ENCODE measurements at places on chromosomes 1 and 21.

DNA sequence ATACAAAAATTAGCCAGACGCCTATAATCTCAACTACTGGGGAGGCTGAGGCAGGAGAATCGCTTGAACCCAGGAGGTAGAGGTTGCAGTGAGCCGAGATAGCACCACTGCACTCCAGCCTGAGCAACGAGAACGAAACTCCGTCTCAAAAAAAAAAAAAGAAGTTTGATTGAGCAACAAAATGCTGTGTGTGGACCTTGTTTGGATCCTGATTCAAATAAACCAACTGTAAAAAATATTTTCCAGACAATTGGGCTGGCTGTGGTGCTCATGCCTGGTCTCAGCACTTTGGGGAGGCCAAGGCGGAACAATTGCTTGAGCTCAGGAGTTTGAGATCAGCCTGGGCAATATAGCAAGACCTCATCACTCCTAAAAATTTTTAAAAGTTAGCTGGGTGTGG lies 16.8 kb downstream of the PTAFR start:
- DNase-seq: no peak

DNA sequence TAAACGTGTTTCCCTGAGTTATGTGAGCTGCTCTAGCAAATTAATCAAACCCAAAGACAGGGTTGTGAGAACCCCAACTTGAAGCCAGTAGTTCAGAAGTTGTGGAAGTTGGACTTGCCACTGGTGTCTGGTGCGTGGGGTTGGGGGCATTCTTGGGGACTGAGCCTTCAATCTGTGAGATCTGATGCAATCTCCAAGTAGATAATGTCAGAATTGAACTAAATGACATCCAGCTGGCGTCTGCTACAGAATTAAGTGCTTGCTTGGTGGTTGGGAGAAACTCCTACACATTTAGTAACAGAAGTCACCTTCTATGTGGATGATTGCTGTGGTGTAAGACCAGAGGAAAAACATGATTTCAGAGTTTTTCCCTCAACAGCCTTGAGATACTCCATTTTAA lies 207.4 kb downstream of the FGGY start:
- no peak for DNase-seq

GRCh38 chr21:35427320-35428000 lies 378.4 kb upstream of the RUNX1 start:
- DNase-seq: no peak

GRCh38 chr1:182588500-182589396 lies at the start of gene RNASEL:
Gene RNASEL, minus strand, starts transcription at chr1:182589256. Its CDS starts 2,450 bp downstream, at chr1:182586806.
- no peak for DNase-seq

DNA sequence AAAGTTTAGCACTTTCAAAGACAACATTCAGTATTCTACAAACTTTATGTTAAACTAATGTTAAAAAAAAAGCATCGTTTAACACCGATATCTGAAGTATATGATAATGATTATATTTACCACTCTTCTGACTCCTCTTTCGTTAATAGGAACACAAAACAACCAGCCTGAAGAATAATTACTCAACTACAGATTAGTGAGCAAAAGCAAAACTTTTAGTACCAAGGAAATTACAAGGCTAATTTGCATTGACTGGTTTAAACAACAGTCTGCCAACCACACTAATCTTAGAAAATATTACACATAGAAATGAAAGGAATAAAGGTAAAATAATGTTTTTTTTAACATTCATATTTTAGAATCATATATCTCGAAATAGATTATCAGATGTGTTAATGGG lies 500.7 kb downstream of the LMO4 start:
- no peak for DNase-seq

DNA sequence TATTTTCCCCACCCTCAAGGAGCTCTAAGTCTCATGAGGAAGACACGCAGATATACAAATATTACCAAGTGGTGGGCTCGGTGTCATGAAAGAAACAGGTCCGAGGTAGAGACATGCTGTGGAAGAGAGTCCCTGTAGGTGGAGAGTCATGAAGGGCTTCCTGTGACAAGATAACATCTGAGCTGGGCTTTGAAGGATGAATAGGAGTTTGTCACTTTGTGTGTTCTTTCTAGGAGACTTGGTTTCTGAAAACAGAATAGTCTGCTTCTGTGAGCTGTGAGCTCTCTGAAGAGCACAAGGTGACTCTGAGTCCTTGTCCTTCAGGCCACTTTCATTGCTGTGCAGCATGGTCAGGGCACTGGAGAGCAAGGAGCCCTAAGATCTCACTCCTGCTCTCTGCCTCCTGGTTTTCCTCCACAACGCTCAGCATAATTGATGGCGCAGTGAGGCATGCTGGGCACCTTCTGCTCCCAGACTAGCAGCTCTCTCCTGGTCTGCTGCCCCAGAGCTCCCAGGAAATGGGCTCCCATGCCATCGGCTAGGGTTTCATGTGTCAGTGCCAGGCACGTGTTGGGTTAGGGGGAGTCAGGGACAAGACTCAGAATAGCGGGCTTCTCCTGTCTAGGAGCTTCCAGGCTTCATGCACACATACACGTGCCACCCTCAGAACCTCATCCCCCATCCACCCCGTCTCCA lies 209.9 kb upstream of the CSF3R start:
- DNase-seq: no peak

- no peak for DNase-seq
These were observed 26.9 kb downstream of the ANGPTL7 start for GRCh38 chr1:11216074-11216473.

- no peak for DNase-seq
These were observed 44.6 kb downstream of the CD247 start for GRCh38 chr1:167473761-167474160.

GRCh38 chr1:102595106-102595505 lies 513.2 kb downstream of the COL11A1 start:
- no peak for DNase-seq

DNA sequence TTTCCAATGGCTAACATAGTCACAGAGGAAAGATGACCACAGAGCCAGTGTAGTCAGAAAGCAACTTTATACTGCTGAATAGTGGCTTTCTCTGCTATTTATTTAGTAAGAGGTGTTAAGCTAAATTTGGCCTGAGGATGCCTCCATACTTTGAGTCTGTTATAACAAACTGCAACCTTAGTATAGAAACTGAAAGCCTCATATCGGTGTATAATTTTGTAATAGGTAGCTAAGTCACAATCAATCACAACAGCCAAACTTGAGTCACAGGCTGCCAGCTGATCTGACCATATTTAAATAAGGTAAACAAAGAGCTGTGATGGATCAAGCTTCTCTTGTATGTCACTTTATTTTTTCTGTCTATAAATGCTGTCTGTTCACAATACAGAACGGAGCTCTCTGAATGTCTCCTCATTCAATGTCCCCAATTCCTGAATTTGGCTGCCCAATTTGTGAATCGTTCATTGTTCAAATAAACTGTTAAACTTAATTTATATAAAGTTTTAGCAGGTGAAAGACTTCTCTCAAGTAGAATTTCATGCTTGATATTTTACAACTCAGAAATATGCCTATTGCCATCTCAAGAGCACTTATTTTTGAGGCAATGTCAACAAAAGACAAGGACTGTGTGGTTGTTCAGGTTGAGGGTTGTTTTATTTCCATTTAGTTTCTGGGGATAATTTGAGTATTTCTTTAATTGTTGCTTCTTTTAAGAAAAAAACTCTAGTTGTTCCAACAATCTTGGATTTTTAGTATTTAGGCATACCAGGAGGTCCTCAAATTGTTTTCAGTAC lies 339.7 kb upstream of the B3GALT2 start:
- no peak for DNase-seq

DNA sequence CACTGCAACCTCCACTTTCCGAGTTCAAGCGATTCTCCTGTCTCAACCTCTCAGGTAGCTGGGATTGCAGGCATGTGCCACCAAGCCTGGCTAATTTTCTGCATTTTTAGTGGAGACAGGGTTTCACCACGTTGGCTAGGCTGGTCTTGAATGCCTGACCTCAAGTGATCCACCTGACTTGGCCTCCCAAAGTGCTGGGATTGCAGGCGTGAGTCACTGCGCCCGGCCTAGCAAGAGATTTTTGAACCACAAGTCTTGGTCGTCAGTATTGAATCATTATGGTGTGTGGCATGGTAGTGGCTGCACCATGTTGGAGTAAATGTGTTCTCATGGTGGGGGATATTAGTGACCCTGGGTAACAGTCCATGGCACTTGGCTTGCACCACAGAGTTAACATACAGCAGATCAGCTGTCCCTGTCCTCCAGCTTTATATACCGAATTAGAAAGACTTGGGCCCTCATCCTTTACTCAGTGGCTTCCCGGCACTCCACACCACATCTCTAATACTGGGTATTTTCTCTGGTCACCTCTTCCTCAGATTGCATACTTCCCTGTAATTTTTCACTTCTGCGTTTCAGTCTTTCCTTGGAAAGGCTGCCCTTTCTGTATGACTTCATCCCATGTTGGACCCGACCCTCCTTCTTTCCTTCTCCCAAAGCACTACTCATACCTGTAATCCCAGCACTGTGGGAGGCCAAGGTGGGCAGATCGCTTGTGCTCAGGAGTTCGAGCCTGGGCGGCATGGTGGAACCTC lies 25.1 kb downstream of the AK4 start:
- no peak for DNase-seq

- DNase-seq: no peak
These were observed 238.5 kb downstream of the LTN1 start for GRCh38 chr21:28754127-28754611.

DNA sequence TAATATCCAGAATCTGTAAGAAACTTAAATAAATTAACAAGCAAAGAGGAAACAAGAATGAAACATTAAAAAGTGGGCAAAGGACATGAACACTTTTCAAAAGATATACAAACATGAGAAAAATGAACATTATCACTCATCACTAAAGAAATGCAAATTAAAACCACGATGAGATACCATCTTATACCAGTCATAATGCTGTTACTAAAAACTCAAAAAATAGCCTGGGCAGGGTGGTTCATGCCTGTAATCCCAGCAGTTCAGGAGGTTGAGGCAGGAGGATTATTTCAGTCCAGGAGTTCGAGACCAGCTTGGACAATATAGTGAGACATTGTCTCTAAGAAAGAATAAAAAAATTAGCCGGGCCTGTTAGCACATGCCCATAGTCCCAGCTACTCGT lies 6.1 kb downstream of the ZNF124 start:
- no peak for DNase-seq

- no peak for DNase-seq
These were observed 181.3 kb upstream of the SPAG17 start for GRCh38 chr1:118366286-118366685.

DNA sequence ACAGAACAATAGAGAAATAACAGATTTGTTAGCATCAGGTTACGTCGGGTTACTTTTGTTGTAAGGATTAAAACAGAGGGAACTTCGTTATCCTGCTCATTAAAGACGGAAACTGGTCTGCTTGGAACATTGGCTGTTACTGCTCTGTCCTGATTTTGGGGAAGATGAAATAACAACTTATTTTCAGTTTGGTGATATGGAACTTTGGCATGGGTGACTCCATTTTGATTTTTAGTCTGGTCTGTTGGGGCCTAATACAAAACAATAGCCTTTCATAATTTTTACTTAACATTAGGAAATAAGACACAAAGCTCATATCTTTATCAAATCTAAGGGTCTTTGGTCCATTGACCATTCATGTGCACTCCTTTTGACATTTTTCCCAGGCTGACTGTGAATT lies 220.5 kb upstream of the DUSP10 start:
- DNase-seq: no peak

DNA sequence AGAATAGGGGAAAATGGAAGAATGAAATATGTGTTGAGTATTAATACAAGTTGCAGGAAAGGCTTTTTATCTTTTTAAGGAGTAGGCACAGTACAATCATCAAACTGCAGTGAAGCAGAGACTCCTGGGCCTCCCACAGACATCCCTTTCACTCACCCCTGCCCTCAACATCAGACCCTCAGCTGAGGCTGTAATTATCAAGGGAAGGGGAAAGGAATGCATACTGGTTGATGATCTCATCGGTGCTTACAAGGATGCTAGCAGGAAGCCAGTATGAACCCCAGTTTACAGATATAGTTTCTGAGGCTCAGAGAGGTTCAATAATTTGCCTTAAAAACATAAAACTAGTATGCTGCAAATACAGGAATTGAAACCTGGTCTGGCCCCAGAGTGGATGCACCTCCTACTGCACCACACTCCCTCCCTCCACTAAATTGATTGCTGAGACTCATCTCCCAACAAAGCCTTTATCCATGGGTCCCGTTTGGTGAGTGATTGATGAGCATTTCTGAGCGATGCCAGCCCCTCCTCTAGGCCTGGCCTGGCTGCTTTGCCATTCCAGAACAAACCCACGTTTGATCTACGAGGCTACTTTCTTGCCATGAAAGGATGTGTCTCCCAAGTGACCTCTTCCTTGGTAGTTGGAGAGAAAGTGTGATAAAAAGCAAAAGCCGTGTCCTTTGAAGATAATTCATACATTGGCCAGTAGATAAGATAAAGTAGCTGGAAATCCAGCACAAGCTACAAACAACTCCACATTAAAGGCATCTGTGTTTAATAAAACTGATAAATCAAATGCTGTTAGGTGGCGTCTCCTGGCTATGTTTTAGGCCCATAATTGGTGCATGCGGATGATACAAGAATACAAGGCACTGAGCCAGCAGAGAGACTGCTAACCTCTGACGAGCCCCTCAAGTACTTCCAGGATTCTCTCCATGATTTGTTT lies 233.9 kb upstream of the CAMK1G start:
- no peak for DNase-seq

- DNase-seq: no peak
These were observed 588.3 kb upstream of the PBX1 start for GRCh38 chr1:163970699-163971098.

DNA sequence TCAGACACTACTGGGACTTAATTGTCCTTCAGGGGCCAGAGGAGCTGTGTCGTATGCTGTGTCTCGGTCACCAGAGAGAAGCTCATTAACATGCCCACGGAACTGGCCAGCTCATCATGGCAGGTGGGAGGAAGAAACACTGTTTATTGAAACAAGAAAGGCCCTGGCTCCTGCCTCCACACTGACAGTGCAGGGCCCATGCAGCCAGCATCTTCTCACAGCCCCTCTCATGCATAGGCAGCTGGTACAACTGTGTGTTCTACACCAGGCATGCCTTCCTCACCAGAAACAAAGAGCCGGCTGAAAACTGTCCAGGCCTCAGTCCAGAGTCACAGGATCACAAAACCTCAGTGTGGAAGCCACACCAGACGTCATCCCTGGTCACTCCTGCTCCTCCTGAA lies 106.0 kb downstream of the UBE2U start:
- DNase-seq: no peak

DNA sequence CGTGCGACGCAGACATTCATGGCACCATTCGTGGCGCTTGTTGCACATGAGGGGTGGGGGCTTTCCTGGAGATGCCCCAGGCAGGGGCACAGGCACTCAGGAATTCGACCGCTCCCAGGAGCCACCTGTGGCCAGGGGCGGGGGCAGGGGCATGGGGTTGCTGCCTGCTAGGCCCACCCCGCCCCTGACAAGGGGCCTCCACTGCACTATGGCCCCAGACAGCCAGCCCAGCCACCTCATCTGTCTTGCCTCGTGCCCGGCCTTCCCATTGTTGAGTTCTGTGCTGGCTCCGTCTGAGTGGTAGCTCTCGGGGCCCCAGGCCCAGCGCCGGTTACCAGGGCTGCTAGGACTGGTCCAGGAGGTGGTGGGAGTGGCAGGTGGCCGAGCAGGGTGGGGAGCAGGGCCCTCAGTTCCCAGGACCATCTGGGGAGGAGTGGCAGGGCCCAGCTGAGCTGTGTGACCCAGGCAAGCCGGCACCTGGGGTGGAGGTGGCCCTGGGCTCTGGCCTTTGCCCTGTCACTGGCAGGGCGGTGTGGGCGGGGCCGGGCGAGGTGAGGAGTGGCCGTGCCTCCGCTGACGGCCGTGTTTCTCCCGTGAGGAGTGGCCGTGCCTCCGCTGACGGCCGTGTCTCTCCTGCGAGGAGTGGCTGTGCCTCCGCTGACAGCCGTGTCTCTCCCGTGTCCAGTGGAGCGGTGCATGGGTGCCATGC lies 1.9 kb downstream of the PLCH2 start:
- no peak for DNase-seq

Measured in KG1 (cell line).